Endothelial cell (in vitro differentiated cells): ENCODE measurements at places on chromosomes 13 and 19.

GRCh38 chr19:54096617-54097106 is 3.9 kb downstream of the OSCAR start:
- DNase-seq = no peak

- no peak for DNase-seq
These were observed 23.2 kb upstream of the ACOD1 start for GRCh38 chr13:76925115-76925514.

- DNase-seq = no peak
These were observed 243.5 kb downstream of the RGCC start for GRCh38 chr13:41700790-41701310.

DNA sequence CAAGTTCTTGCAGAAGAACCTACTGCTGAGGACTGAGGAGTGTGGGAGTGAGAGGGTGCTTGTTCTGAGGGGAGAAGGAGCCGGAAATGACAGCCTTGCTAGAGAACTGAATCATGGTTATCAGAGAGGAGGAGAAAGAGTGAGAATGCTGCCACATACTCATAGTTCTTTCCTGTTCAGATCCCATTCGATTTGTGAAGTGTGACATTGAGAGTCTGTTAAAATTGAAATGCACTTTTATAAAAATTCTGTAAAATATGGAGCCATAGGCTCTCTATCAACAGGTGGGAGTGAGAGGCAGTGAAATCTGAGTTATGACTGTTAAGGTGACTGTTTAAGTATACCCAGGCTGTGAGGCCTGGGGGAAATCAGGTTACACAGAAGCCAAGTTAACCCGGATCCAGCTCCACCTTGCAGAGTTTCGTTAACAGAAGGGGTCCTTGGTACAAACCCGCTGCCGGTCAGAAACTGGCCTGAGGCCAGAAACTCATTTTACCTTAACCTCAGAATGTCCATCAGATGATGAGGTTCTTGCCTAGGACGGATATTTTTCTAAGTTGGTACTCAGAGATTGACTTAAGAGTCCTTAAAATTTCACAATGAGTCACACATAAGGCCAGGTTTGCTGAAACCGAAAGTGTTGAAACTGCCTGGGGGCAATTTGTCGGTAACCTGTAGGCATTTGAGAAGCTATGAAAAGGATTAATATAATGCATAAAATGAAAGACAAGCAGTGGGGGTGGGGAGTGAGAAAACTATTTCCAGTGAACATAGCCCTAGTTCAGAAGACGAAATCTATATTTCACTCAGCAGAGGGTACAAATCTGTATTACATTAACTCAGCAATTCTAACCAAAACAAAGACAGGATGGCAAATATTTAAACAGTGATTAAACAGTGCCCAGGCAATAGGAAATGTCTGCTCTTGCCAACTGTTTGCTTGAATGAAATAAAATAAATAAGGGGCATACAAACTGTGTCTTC is 350.5 kb downstream of the KCNRG start:
- no peak for DNase-seq

GRCh38 chr19:3665681-3666544 is 34.4 kb downstream of the PIP5K1C start:
- peak; percentile 76 for DNase-seq

GRCh38 chr13:109667807-109668291 is 118.5 kb downstream of the IRS2 start:
- DNase-seq = no peak

- no peak for DNase-seq
These were observed 5.9 kb downstream of the MBOAT7 start for GRCh38 chr19:54183431-54183830.

GRCh38 chr19:31906111-31906871 is 439.1 kb upstream of the ZNF507 start:
- DNase-seq = no peak

GRCh38 chr19:56692206-56692895 is 20.8 kb upstream of the ZNF835 start:
- no peak for DNase-seq

GRCh38 chr19:49869009-49869483 is 1.7 kb upstream of the PNKP start:
- no peak for DNase-seq

- DNase-seq = no peak
These were observed 4.8 kb downstream of the ISYNA1 start for GRCh38 chr19:18433015-18433691.

- no peak for DNase-seq
These were observed 2612.9 kb upstream of the PCDH20 start for GRCh38 chr13:64028551-64028950.
